ENCODE measurements at places on chromosomes 3 and 15.

DNA sequence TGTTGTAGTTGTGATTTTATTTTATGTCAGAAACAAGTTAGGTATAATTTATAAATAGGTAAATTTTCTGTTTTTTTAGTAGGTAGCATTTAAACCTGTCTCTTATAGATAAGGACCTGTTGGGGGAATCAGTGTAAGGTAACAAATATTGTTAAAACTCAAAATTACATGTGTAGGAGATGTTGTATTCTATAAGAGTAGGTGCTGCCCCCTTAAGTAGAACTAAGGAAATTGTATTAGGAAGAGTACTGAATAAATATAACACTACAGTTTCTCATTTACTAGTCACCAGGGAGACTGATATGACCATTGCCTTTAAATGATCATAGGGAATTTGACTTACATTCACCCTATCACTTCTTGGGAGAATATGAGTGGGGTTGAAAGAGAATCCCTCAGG lies 31.2 kb downstream of the SLC25A36 start:
- DNase-seq, result no peak

DNA sequence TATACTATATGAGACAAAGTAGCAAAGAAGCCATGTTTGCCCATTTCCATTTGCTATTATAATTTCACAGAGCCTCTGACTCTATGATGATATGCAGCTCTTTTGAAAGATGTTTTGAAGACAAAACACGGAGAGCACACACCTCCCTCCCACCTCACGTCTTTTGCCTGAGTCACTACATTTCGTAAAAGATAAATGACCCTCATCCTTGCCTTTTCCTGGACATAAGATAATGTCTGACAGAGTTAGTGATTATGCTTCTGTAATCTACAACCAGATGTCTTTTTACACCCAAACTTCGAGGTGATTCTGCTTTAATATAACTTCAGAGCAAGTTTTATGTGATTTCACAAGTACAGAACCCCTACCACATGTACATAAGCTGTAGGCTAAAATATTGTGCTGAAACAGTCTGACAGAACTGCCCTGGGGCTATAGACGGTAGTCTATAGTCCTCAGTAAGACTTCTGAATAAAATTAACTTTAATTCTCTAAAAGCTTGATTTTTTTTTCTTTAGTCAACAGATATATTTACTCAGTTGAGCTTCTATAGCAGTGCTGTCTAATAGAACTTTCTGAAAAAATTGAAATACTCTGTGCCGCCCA lies 99.9 kb downstream of the CD200R1L start:
- DNase-seq, result no peak

- DNase-seq, result no peak
Observed at GRCh38 chr15:78085928-78086327, 6.4 kb upstream of the SH2D7 start.

- no peak for DNase-seq
Observed at GRCh38 chr3:168839653-168840052, 743.9 kb upstream of the GOLIM4 start.

GRCh38 chr15:39640665-39641064 lies 59.8 kb downstream of the THBS1 start:
- DNase-seq, result no peak

DNA sequence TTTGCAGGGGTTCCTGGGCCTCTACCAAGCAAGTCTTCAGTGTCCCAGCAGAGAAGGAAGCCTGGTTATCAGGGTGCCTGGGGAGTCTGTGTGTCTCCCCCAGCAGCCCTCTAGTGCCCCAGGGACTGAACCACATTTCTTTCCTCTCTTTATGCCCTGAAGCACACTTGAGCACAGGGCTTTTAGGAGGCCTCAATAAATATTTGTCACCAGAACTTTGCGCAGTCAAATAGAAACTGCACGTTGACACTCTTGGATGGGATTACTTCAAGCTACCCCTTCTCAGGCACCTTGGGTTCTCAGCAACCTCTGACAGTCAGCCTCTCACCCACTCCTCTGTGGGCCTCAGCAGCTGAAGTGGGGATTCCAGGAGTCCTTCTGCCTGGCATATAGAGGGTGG lies 226.6 kb upstream of the HES1 start:
- no peak for DNase-seq

- no peak for DNase-seq
Observed at GRCh38 chr3:42720126-42720525, 17.5 kb upstream of the HHATL start.

DNA sequence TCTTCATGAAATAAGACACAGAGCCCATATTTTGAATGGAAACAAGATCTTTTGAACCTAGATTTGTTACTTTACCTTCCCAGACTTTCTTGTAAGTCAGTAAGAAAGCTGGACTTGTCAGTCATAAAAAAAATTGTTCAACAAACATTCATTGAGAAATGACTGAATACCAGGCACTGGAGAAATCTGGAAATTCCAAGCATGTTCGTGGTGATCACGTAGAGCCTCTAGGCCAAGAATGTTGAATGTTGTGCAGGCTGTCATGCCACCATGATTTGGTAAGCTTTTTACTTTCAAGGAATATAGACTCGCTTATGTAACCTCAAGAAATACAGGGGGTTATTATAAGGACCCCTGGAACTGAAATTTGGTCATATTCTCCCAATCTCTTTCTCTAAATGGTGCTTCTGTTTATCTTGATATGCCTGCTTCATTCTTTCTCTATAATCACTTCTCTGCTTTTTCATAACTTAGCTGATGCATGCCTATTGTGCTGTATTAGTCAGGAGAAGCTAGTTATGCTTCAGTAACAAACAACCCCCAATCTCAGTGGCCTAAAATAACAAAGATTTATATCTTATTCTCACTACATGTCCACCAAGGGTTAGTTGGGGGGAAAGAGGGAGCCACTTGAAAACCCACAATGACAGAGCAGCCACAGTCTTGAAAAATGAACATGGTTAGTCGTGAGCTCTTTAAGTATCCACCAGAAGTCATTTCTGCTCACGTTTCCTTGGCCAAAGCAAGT lies 3.4 kb upstream of the TPM1 start:
- DNase-seq, result no peak

DNA sequence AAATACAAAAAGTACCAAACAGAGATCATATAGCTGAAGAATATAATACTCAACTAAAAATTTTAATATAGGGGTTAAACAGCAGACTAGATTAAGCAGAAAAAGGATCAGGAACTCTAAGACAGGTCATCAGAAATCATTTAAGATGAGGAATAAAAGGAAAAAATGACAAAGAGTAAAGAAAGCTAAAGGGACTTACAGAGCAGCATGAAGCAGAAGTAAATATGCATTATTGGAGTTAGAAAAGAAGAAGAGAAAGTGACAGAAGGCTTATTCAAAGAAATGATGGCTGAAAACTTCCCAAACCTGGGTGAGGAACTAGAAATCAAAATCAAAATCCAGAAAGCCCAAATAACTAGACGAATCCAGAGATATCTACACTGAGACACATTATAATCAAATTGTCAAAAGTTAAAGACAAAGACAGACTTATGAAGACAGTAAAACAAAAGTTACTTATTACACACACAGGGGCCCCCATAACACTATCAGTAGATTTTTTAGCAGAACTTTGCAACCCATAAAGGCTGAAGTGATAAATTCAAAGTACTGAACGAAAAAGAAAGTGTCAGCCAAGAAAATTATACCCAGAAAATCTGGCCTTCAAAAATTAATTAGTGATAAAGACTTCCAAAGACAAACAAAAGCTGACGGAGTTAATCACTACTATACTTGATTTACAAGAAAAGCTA lies 95.6 kb downstream of the SCAPER start:
- DNase-seq, result no peak

GRCh38 chr3:69121950-69122349 lies 445 bp downstream of the LMOD3 start:
- no peak for DNase-seq

DNA sequence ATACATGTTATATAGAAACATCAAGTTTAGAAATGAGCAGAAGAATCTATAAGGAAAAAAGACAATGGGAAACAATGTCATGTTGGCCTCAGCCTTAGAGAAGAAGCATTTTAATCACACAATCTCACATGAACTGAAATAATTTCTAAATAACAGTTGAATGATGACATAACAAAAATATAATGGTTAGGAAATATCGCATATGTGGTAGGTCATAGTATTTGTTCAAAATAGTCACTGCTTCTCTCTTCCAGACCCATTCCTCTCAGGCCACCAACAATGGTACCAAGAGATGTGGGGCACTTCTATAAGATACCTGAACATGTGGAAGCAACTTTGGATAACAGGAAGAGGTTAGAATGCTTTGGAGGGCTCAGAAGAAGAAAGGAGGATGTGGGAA lies 195.7 kb upstream of the PDZRN3 start:
- no peak for DNase-seq

DNA sequence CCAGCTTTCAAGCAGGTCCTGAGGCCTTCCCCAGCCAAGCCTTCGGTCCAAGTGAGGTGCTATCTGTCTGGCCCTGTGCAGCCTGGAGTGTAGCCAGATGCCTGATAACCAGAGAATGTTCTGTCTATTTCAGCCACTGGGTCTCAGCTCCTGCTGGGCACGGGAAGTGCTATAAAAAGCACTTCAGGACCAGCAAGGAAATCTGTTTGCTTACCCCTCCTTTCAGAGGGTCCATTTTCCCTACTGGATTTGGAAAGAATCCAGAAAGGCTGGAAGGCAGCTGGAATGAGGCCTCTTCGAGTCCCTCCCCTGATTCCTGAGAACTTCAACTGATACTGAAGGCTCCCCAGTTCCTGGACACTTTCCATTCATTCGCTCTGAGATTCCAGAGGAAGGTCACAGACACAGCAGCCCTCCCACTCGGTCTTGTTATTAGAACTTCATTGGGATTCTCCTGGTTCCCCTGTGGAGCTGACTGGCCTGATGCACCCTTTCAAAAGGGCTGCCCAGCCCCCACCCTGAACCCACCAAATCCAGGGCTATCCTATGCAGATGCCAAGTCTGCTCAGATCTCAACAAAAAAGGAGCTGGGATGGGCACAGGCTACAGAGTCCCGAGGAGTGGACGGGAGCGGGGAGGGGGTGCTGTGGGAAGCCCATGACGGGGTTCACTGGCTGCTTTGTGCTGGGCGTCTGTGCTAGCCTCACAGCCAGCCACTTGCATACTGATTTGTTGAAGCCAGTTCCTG lies 70.4 kb downstream of the UMPS start:
- no peak for DNase-seq

- no peak for DNase-seq
Observed at GRCh38 chr15:86744198-86744780, 664.6 kb downstream of the AGBL1 start.

GRCh38 chr15:91252756-91253155 lies 152.7 kb downstream of the SV2B start:
- no peak for DNase-seq

DNA sequence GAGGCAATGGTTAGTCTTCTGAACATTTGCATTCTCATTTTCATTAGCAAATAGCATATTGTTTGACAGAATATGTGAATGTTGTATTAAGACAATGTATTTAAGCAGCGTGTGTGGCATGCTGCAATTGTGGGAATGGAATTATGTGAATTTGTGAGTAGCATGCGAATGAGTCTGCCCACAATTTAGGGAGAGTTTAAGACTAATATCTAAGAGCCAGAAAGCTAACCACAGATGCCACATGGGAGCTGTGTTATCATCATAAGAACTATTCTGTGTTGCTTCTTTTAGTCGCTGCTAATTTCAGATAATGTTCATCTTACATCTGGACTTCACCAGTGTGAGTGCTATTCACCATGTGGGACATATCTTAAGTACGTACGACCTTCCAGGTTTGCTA lies 494.5 kb downstream of the RBMS3 start:
- DNase-seq, result no peak

DNA sequence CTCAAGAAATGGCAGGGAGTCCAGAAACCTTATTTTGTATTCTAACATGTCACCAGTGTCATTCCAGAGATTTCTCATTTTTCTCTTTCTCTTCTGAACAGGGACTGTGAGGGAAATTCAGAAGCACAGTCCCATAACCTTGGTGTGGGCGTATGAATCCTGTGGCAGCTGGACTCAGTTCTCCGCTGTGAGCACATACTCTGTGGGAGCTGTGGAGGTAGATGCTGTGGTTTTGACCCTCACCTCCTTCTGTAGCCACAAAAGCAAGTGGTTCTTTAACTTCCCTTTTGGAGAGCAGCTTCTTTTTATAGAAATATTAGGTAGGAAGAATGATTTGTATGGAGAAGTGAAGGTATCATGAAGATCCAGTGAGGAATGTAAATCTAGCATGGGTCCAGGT lies 13.4 kb downstream of the TMEM207 start:
- DNase-seq, result no peak

DNA sequence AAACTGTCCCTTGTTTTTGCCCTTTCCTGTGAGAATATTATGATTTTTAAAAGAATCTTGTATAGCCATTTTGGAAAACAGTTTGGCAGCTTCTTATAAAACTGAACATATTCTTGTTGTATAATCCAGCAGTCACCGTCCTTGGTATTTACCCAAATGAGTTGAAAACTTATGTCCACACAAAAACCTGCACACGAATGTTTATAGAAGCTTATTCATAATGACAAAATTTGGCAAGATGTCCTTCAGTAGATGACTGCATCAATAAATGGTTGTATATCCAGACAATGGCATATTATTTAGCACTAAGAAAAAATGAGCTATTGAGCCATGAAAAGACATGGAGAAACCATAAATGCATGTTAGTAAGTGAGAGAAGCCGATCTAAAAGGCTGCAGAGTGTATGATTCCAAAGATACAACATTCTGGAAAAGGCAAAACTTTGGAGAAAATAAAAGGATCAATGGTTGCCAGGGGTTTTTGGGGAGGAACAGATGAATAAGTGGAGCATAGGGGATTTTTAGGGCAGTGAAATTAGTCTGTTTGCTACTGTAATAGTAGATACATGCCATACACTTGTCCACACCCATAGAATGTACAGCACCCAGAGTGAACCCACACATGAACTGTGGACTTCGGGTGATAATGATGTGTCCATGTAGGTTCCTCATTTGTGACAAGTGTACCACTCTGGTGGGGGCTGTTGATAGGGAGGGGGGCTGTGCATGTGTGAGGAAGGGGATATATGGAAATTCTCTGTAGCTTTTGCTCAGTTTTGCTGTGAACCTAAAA lies 31.7 kb downstream of the LIMD1 start:
- no peak for DNase-seq

GRCh38 chr3:186169379-186169778 lies 60.5 kb upstream of the ETV5 start:
- no peak for DNase-seq

GRCh38 chr3:107356706-107357105 lies 20.5 kb upstream of the CCDC54 start:
- no peak for DNase-seq

- DNase-seq, result no peak
Observed at GRCh38 chr15:50304836-50305235, 39.3 kb upstream of the HDC start.

- no peak for DNase-seq
Observed at GRCh38 chr3:155393316-155393715, 99.8 kb upstream of the STRIT1 start.

GRCh38 chr3:189909573-189909972 lies 211.1 kb downstream of the P3H2 start:
- DNase-seq, result no peak

GRCh38 chr3:41419809-41420208 lies 220.5 kb downstream of the CTNNB1 start:
- DNase-seq, result no peak

DNA sequence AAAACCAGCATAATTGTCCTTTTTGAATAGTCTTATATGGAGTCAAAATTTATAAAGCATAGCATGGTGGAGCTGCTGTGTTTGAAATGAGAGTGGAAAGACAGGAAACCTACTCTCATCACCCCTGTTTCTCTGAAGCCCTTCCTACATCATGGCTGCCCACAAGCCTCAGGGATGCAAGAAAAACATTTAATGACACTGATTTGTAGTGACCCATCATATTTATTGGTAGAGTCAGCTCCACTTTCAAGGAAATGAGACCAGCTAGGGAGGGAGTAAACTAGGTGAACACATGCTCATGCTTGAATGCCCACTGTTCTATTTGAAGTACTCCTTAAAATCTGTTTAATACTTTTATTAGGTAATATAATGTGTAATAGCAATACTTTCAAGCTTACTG lies 494.3 kb upstream of the KCNMB2 start:
- DNase-seq, result no peak

All from NCI-H446 treated with DMSO at 0.1 percent for 48 hours (cell line).